Stimulated activated CD8-positive, alpha-beta memory T cell treated with anti-CD3 and anti-CD28 coated beads, Interleukin-4, amount 100 ng/mL, for 4 hours (primary cell): ENCODE measurements at places on chromosomes 12 and 14.

DNA sequence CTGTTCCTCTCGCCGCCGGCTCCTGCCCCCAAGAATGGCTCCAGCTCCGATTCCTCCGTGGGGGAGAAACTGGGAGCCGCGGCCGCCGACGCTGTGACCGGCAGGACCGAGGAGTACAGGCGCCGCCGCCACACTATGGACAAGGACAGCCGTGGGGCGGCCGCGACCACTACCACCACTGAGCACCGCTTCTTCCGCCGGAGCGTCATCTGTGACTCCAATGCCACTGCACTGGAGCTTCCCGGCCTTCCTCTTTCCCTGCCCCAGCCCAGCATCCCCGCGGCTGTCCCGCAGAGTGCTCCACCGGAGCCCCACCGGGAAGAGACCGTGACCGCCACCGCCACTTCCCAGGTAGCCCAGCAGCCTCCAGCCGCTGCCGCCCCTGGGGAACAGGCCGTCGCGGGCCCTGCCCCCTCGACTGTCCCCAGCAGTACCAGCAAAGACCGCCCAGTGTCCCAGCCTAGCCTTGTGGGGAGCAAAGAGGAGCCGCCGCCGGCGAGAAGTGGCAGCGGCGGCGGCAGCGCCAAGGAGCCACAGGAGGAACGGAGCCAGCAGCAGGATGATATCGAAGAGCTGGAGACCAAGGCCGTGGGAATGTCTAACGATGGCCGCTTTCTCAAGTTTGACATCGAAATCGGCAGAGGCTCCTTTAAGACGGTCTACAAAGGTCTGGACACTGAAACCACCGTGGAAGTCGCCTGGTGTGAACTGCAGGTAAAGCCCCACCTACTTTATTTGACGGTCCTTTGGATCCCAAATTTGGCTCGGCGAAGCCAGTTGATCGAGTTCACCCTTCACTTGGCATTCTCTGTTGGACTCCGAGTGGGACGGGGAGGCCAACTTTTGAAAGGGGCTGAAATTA, 1.5 kb downstream of the WNK1 start:
- DNase-seq, result no peak

DNA sequence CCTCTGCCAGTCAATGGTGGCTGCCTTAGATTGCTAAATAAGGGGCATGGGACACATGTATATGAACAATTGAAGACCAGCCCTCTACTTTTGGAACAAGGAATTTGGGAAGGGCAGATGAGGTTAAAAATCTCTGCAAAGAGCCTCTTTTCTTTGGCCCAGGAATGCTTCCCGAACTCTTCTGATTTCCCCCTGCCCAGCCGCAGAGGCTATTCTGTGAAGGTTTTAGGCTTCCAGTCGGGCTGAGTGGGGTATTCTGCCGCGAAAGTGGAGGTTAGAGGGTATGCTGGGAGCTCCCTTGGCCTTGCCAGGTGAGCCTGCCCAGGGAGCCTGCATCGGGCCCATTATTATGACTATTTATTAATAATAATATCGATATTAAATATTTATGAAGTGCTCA, 1.2 kb downstream of the POU6F1 start:
- DNase-seq, result no peak

DNA sequence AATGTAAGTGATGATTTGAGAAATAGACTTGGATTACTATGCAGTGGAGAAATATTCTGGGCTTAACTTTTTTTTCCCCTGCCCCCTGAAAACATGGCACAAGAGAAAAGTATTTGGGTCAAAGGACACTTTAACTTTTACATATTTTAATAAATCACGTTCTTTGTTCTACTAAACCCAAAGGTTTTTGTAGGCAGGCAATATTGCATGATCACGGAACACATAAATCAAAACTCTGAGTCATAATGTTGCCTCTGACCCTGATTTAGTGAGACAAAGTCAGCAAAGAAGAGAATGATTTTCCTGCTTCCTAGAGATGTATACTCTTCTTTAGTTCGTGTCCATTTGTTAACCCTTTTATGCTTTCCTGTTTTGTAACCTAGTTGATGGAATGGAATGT, 38.0 kb downstream of the ABCD2 start:
- DNase-seq, result no peak

DNA sequence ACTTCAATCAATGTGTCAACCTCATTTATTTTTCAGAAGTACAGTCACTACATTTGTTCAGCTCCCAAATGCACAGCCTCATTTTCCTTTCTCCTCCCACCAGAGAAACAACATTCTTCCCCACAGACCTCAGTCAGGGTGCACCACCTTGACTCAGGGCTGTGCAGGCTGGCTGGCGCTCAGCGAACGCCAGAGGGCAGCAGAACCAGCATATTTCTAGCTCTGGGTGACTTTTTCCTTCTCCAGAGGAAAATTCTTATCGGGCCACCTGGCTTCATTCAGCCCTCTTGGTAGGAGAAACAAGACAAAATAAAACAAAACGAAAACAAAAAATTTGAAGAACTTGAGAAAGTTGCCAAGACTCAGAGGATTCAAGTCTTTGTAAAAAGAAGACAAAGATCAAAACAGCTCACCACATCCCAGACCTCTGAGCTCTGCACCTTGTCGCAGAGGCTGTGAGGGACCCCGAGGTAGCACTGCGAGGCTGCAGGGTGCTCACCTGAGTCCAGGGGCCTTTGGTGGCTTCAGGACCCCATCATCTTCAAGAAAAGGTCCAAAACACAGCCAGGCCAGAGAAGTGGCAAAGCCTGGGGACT, 33.7 kb downstream of the PAH start:
- no peak for DNase-seq

DNA sequence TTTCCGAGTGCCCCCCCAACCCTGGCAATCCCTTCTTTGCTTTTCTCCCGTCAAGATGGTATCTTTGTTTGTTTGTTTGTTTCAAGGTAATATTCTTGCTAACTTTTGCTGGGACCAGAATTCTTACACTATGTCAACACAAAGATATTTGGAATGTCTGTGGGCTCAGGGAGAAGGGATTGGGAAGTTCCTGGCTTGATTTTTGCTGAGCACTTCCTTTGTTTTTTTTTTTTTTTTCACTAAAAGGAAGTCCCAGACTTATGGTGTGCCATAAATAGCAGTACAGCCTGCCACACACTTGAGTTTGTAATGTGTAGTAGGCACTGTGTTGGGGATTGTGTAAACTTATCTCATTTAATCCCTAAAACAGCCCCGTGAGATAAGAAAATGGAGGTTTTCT, 11.2 kb upstream of the RNU6-7 start:
- DNase-seq, result no peak

GRCh38 chr14:23301969-23302289, 730 bp downstream of the PPP1R3E start:
- no peak for DNase-seq

GRCh38 chr12:44647917-44648690, 228.0 kb downstream of the NELL2 start:
- no peak for DNase-seq
